ENCODE measurements at places on chromosomes 3 and 15.
A peak's percentile ranks its signal among the peaks of the same experiment; 100 is the strongest.

DNA sequence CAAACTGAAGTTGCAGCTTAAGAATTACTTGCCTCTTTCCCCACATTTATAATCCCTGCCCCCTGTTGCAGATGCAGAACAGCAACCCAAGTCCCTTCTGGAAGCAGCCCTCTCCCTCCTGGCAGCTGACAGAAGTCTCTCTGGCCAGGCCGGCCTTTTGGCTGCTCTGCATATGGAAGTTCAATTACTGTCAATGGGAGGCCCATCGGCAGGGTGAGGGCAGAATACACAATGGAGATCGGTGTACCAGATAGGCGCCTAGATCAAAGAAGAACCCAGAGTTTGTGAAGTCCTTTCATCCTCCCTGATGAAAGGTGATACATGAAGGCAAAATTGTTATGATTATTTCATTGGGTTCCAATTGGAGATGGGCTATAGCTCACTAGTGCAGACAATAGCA lies 327.9 kb upstream of the CTNNB1 start:
- DNase-seq: no peak

DNA sequence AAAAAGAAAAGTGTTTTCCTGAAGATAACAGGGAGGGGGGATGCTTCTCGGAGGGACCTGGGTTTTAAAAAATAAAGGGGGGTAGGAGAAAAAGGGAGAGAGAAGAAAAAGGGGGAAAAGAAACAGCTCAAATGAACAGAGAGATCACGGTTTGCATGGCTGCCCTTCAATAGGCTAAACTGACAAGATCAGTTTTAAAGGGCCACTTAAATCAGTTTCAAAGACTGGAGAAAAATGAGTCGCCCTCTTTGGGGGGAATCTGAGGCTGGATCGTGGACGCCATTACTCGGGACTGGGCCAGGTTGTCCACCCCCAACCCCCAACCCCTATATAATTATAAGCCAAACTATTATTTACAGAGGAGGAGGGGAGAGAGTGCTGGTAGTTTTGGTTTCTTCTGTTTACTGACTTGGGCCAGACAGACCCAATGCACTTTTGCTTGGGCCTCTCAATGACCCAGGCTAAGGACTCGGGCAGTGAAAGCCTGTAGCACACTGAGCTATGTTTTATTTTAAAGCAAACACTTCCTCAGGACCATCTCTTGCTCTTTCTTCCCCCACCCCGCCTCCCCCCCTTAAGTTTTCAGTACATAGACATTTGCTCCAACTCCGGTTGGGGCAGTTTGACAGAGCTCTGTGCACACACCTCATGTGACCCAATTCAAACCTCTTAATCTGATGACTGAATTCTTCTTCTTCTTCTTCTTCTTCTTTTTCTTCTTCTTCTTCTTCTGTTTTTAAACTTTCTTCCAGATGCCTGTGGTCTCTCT lies 6.3 kb downstream of the NR2F2 start:
- DNase-seq: peak; percentile 54

GRCh38 chr3:160720123-160720746 lies 35.8 kb upstream of the PPM1L start:
- no peak for DNase-seq

DNA sequence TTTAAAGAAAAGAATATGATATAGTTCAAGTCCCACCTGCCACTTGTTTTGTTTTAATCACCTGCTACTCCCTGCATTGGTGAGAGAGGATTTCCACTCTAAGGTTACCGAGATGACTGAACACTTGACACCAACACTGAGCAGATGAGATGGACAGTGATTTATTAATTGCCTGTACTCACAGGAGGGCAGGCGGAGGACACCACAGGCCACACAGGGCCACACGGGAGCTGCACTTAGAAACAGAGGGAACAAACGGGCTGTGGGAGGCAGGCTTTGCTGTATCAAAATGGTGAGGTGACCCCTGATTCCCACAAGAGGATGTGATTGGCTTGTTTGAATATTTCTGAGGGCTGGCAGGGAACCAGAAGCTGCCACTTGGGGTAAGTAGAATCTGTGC lies 10.8 kb downstream of the MINAR1 start:
- DNase-seq: no peak

DNA sequence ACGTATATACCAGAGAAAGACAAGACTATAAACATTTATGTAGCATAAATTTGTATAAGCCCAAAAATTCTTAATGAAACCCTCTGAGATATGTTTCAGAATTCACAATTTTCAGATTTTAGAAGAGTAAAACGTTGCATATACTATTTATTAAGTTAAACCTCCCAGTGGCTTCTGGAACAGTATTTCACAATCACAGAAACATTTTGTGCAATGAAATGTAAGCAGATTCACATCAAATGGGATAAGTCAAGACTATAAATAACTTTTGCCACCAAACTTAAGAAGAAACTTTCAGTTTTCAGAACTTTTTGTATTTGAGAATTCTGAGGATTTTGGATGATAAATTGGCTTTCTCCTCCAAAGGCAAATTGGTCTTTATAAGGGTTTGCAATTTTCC lies 9.2 kb downstream of the SLTM start:
- DNase-seq: no peak

GRCh38 chr3:164832216-164832615 lies 246.1 kb downstream of the SI start:
- no peak for DNase-seq

DNA sequence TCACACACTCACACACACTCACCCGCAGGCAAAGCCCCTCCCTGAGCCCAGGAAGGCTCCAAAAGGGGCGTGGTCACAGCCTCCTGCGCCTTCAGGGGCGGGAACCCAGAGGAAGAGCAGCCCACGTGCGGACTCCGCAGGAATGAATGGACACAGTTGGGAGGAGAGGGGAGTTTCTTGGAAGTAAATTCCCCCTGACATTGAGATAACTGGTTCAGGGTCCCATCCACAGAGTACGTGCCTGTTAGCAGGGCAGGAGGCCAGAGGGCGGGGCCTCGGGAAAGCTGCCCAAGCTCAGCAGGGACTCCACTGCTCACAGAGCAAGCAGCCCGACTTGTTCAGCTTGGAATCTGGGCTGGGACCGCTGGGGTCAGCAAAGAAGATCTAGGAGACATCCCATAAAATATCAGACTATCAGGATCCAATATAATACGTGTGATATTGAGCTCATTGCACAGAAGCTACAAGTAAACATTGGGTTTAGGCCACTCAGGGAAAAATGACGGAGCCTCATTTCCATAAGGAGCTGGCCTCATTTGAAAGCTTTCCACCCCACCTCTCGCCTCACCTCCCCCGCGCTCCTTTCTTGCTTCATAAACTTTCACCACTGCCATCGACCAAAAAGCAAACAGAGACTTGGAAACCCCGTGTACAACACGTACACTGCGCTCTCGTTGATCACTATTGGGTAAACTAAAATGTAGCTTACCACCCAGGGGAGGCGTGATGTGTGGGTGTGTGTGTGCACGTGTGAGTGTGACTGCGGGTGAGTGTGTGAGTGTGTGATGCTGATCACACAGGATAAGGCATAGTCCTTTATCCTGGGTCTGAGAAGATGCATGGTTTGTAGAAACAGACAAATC lies 36.0 kb downstream of the TM2D3 start:
- peak; percentile 76 for DNase-seq

GRCh38 chr15:60799885-60800284 lies 320.9 kb upstream of the ICE2 start:
- DNase-seq: no peak

GRCh38 chr3:24614359-24614758 lies 119.7 kb upstream of the THRB start:
- DNase-seq: no peak

DNA sequence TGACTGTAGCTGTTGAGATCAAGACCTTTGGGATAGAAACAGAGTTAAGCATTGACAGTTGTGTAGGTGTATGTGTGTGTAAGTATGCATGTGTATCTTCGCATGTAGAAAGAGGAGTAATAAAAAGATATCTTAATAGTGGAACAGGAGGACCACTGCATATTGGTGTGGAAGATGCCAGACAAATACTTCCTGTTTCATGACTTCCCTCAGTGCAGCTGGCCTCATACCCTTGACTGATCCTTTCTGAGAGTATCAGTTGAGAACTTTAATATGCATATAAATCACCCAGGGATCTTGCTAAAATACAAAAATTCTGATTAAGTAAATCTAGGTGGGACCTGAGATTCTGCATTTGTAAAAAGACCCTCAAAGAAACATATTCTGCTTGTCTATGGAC lies 8.5 kb upstream of the ZBED2 start:
- DNase-seq: no peak

DNA sequence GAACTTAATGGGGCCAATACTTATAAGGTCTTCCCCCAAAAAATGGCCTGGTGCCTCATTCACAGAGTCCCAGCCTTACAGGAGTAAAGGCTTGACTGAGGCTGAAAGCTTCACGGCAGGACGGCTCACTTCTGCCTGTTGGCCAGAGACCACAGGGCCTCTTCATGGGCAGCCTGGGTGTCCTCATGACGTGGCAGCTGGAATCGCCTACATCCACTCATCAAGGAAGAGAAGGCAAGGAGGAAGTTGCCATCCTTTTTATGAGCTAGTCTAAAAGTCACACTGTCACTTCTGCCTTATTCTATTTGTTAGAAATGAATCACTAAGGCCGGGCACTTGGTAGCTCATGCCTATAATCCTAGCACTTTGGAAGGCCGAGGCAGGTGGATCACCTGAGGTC lies 89.3 kb upstream of the DGKG start:
- DNase-seq: no peak

- no peak for DNase-seq
Observed at GRCh38 chr3:87563712-87564111, 287.3 kb upstream of the POU1F1 start.

DNA sequence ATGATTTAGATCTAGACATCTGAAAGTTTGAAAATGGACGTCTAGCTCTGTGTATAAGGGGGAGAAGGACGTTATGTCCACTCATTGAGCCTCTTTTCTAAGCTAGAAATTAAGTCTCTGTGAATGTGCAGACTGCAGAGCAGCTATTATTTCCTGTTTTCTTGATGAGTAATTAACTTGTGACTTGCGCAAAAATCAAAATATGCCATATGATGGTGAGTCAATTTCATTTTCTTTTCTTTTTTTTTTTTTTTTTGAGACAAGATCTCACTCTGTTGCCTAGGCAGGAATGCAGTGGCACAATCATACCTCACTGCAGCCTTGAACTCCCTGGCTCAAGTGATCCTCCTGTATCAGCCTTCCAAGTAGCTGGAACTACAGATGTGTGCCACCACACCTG lies 14.1 kb downstream of the LACTB start:
- DNase-seq: no peak

GRCh38 chr3:172094621-172095557 lies 55.5 kb downstream of the FNDC3B start:
- DNase-seq: no peak

DNA sequence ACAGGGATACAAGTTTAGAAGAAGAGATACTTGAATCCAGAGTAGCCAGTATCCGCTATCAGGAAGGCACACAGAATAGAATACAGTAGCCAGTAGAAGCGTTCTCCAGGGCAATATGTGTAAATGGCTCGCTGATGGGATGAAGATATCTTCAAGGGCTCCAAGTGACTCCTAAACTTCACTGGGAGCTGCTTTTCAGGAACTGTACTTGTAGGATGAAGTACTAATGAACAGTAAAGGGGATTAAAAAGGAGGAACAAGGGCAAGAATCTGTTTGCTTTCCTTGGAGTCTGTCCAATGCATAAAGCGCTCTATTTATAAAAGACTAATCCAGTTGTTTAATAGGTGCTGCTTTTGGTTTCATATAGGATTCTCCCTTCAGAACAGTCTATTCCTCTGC lies 78.4 kb downstream of the THRB start:
- no peak for DNase-seq

GRCh38 chr3:129441215-129441614 lies 1.2 kb downstream of the IFT122 start:
- DNase-seq: no peak

GRCh38 chr15:70433586-70434324 lies 329.6 kb downstream of the UACA start:
- DNase-seq: peak; percentile 22

GRCh38 chr15:39786447-39787056 lies 3.9 kb upstream of the FSIP1 start:
- no peak for DNase-seq

DNA sequence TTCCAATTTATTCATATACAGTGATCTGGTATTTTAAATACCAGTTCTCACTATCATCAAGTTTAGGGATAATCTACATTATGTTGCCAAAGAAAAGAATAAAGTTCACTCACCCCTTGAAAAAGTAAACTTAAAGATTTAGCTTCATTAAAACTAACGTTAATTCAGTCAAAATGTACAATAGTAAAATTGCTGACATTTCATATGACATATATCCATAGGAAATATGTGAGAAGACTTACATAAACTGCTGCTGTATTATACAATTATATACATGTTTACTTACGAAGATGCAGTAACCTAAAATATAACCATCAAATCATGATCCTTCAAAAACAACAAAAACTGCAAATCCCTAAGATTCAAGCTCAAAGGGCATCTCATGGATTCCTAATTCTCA lies 44.0 kb downstream of the ATR start:
- no peak for DNase-seq

GRCh38 chr3:84738086-84738485 lies 220.7 kb upstream of the CADM2 start:
- no peak for DNase-seq

- no peak for DNase-seq
Observed at GRCh38 chr15:34335176-34336032, 2.2 kb downstream of the SLC12A6 start.

DNA sequence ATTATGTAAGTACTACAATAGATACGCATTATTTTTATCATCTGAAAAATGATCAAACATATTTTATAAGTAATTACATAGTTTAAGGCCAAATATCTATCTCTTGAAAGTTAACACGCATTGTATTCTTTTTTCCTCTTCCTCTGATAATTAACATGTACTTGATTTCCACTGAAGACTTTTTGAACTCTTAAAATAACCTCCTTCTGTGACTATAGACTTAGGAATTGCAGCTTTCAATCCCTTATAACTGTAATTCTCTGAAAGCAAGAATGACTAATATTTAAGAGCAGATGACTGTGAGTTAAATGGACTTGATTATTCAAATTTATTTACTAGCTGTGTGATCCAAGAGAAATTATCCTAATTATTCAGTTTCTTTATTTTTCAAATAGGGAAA lies 730.6 kb upstream of the NECTIN3 start:
- DNase-seq: no peak

DNA sequence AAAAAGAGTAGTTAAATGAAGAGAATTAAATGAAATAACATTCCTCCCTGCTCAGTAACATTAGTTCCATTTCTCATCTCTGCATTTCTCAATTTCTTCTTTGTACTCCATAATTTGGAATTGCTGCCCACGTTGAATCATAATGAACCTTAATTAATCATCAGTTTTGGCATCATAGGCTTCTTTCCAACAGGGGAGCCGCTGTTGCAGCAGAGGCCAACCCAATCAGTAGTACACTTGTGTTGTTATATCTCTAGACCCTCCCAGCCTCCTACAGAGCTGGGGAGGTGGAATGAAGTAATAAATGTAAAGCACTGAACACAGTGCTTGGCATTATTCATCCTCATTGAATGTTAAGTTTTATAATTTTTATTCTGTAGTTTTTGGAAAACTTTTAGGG lies 240.7 kb downstream of the CHST2 start:
- no peak for DNase-seq

DNA sequence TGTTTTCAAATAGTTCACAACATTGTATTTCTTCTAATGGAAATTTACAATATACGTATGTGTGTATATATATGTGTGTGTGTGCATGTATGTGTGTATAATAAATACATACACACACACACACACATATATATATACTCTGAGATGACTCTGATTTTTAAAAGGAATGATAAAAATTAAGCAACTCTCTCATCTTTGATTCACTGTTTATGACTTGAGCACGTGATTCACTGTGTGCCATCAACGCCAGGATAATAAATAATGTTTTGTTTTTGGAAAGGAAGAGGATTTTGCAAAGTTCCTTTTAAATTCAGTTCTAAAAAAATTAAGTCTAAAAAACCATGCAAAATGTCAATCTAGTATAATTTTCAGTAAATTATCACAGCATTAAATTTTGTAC lies 132.4 kb downstream of the P3H2 start:
- no peak for DNase-seq
